ENCODE measurements at places on chromosomes 6 and 20.

DNA sequence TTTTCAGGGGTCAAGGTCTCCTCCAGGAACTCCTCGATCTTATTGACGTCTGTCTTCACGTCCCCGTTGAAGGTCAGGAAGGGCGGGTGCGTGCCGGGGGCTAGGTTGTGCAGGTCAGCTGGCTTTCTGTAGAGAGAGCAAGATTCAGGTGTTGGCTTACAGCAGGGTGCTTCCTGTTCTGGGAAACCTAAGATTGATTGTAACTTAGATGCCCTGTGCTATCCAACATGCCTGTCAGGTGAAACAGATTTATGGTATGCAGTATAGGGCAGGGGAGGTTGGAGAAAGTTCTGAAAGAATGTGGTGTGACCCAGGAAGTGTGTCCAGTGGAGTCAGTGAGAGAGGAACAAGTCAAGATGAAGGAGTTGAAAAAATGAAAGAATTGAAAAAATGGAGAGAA is 66.4 kb downstream of the CLIC5 start:
- DNase-seq = no peak

- no peak for DNase-seq
These were observed 1.1 kb downstream of the FNDC1 start for GRCh38 chr6:159170333-159170672.

DNA sequence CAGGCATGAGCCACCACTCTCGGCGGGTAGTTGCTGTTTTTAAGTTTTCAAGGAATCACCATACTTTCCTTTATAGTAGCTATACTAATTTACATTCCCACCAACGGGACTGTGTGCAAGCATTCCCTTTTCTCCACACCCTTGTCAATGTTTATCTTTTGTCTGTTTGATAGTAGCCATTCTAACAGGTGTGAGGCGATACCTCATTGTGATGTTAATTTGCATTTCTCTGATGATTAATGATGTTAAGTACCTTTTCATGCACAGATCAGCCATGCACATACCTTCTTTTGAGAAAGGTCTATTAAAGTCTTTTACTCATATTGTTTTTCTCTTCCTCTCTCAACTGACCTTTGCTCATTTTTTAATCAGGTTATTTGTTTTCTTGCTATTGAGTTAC is 43.0 kb upstream of the CCND3 start:
- no peak for DNase-seq

DNA sequence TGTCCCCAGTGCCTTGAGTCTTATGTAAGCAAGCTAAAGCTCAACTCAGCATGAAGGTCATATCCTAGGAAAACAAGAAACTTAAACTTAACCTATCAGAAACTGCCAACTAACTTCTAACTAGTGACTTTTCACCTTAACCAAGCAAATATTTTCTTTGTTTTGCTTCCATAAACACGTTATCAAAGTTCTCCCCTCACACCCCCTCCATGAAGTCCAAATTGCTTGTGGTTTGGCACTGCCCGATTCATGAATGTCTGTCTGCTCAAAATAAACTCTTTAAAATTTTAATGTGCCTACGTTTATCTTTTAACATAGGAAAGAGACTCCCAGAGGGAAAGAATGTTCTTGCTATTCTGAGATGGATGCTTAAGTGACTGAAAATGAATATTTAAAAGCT is 34.9 kb downstream of the GSTA2 start:
- no peak for DNase-seq

GRCh38 chr6:29602564-29603361 is 17.8 kb downstream of the OR2H2 start:
- DNase-seq = no peak

DNA sequence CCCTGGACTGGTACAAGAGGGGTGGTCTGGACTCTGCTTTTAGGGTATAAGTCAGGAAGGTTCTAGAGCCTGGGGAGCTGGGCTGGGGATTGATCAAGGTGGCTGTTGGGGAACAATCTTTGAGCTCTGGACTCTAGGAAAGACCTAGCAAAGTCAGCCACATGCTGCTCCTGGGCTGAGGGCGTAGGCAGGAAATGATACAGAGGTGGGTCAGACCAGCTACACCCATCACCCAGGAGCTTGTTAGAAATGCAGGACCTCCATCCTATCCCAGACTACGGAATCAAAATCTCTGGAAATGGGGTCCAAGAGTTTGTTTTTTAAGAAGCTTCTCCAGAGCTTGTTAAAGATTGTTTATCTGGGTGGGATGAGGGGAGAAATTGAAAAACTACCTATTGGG is 9.4 kb downstream of the ADTRP start:
- DNase-seq = no peak

GRCh38 chr6:167933847-167934246 is 63.6 kb upstream of the KIF25 start:
- no peak for DNase-seq
